ENCODE measurements at places on chromosomes 2 and 18. TPM values are rescaled to one million over a fixed set of nuclear protein-coding genes. Genes with fewer than 3 reads are reported as not detected.

INPP1 gene
- total RNA-seq: 8.5 TPM

DNA sequence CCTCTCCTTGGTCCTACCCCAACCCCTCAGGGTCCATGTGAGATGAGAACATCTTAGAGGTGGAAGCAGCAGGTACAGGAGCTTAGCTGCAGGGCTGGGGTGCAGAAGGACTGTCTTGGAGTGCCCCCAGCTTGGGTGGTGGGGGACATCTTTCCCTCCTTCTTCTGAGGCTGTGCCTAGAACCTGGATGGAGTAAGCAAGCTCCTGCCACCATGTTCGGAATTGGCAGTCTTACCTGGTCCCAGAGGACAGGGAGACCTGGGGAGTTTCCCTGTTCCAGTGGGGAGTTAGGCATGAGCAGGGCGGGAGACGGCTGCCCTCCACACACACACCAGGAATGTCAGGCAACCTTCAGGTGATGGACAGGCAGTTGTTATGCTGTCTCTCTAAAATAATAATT lies 131.0 kb upstream of the COPS8 start:
- DNase-seq: no peak

DCDC2C gene
- not detected for total RNA-seq

DNA sequence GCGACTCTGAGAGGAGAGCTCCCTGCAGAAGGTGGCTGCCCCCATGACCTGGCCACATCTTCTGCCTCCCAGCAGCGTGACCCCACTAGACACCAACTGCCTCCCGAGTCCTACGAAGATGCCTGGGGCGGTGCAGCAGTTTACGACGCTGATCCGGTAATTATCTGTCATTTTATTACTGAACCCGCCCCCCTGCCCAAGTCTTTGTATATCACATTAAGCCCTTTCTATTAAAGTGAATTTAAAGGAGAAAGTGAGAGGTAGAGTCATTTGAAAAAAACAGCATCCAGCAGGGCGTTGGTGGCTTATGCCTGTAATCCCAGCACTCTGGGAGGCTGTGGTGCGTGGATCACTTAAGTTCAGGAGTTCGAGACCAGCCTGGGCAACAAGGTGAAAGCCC lies 33.4 kb downstream of the ABCG8 start:
- no peak for DNase-seq

All from activated CD8-positive, alpha-beta T cell treated with anti-CD3 and anti-CD28 coated beads for 36 hours (primary cell).